ENCODE measurements at places on chromosomes 16 and 17. TPM values are rescaled to one million over a fixed set of nuclear protein-coding genes. Genes with fewer than 3 reads are reported as not detected.

DNA sequence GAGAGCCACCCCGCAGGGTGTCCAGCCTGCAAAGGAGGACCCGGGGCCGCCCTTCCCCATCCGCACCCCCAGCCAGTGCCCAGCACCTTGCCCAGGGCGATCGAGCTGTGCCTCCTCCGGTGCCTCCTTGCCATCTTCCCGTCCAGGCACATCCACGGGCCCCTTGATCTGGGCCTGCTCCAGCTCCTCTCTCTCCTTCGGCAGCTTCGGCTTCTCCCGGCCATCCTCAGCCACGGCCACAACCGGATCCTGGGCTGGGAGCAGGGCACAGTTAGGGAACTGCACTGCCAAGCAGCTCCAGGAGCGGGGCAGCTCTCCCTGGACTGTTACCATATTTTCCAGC, 13.8 kb downstream of the NDUFAF8 start:
- no peak for DNase-seq

SLFN14 gene
- polyA plus RNA-seq = 0.30 TPM

GRCh38 chr16:81823111-81823510, 44.0 kb downstream of the PLCG2 start:
- no peak for DNase-seq

CACNG4 gene
- 14.7 TPM for polyA plus RNA-seq

TSPAN10 gene
- 0.49 TPM for polyA plus RNA-seq

DNA sequence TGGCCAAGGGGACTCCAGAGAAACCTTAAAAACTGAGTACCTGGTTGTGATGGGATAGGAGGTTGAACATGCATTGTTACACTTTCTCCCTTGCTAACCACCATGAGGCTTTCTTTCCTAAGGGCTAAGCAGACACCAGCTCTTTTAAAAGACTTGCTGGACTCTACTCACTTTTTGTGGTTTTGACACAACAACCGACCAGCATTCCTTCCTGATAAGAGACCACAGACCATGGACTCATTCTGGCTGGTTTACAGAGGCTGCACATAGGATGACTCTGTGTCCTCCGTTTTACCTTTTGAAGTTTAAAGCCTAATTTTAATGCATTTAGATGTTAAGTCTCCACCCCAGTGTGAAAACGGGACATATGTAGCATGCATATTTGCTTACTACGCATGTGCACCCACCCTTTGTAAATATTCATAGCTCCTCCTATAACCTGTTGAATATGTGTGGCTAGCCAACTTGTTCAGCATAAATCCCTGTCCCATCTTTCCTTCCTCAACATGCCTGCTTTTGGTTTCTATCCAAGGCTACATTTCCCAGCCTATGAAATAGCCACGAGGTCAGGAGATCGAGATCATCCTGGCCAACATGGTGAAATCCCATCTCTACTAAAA, 475.9 kb downstream of the GRIN2A start:
- no peak for DNase-seq

ARHGDIG gene
- polyA plus RNA-seq = 1.3 TPM

GRCh38 chr16:15950869-15951268, 1.5 kb downstream of the ABCC1 start:
- no peak for DNase-seq

- DNase-seq = no peak
Measured at GRCh38 chr16:68389006-68389405, 59.3 kb downstream of the SMPD3 start.

DNA sequence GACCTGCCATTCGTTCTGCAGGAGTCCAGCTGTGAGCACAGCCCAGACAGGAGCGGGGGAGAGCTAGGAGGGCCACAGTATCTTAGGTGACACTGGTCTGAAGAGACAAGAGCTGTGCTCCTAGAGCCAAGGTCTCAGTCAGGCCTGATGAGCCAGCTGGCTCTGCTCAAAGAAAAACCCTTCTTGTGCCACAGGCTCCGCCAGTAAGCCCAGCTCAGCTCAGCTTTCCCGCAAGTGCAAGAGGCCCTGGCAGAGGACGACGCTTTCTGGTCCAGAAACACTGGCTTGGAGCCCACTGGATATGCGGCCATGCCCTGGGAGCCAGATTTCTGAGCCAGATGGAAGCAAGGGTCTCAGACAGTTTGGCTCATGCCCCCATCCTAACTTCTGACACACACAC, 23.9 kb downstream of the PEMT start:
- DNase-seq = peak; percentile 64

DNA sequence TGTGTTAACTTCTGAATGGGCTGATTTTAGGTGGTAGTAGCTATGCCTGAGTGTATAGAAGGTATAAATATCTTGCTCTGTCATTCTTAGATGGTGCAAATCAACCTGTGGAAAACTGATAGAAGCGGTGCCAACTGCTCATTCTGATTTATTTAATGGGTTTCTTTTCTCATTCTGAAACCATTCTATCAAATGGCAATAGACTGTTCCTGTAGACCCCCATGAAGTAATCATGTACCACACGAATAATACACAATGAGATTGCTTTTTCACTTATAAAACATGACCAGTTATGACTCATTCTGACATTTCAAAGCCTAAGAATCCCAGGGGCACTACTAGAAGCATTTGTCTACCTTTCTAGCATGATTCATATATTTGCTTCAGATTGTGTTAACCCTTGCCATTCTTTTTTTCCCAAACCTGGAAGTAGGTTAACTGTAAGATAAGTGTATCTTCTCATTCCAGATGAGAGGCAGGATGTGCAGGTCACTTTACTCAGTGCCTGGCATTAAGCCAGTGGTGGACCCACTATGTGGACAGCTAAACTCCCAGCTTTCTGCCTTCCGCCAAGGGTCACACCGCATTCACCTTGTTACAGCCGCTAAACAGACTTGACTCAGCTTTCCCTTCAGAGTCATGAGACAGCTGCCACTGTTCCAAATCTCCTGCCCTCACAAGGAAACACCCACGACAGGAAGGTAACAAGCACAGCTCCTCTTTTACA, 16.4 kb upstream of the SLC16A11 start:
- no peak for DNase-seq

- DNase-seq = no peak
Measured at GRCh38 chr16:60142619-60143347, 1408.7 kb upstream of the GOT2 start.

ZNF423 gene
- 26.7 TPM for polyA plus RNA-seq

GRCh38 chr16:49608779-49609178, 235.2 kb downstream of the C16orf78 start:
- DNase-seq = no peak

GRCh38 chr16:63813862-63814261, 1308.0 kb downstream of the CDH11 start:
- DNase-seq = no peak

GRCh38 chr17:80791758-80792284, 199.8 kb upstream of the CHMP6 start:
- no peak for DNase-seq

- DNase-seq = no peak
Measured at GRCh38 chr17:63701868-63702720, 2.2 kb upstream of the LIMD2 start.

DNA sequence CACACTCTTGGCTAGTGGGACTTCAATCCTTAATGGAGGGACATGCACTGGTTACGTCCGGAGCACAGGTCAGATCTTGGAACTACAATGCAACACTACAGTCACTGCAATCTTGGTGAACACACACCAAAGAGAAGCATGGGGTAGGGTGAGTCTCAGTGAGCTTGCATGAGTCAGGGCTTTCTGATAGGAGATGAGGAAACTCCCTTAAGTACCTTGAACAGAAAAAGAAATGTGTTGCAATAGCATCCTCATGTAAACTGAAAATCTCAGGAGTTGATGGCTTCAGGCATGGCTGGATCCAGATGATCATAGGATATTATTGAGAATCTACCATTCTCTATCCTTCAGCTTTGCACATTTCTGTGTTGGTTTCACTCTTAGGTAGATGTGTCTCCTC, 54.1 kb downstream of the CES1 start:
- DNase-seq = no peak

GRCh38 chr17:10046786-10047785, 142.0 kb upstream of the RCVRN start:
- DNase-seq = no peak

Measured in muscle of back (tissue), 13 donors.